Activated CD4-positive, alpha-beta T cell treated with anti-CD3 and anti-CD28 coated beads for 1 hour (primary cell): ENCODE measurements at places on chromosomes 12 and 14.

GRCh38 chr12:95960241-95960640 lies 17.1 kb downstream of the AMDHD1 start:
- DNase-seq, result no peak

- DNase-seq, result no peak
These were observed 22.2 kb upstream of the NAV3 start for GRCh38 chr12:77808534-77808933.

DNA sequence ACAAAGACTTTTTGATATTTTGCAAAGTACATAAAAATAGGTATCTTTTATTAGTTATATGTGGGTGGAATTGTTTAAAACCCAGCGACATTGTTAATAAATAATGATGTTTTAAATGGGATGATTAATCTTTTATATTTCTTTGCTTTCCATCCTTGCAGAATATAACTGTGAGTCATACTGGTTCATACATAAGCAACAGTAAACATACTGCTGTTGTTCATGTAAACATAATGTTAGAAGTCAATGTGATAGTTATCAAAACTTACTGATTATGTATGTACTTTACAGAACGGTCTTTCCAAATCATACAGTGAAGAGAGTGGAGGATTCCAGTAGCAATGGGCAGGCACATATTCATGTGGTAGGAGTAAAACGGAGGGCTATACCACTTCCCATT lies 119.8 kb downstream of the ARID2 start:
- no peak for DNase-seq

DNA sequence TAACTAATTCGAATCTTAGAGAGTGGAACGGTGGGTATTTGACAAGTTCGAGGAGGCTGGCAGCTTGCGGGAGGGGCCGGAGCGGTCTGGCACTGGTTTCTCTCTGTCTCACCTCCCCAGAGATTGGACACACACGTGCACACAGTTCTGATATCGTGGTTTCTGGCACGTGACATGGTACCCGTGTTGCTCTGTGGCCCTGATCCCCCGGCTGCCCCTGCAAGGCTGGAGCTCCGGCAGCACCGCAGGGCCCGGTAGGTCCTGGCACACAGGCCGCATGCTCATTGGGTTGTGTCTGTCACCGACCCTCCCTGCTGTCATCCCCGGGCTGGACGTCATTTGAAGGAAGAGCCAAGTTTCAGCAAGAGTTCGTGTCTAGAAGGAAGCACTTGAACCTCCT lies 82.7 kb downstream of the PPP2R5C start:
- DNase-seq, result no peak

DNA sequence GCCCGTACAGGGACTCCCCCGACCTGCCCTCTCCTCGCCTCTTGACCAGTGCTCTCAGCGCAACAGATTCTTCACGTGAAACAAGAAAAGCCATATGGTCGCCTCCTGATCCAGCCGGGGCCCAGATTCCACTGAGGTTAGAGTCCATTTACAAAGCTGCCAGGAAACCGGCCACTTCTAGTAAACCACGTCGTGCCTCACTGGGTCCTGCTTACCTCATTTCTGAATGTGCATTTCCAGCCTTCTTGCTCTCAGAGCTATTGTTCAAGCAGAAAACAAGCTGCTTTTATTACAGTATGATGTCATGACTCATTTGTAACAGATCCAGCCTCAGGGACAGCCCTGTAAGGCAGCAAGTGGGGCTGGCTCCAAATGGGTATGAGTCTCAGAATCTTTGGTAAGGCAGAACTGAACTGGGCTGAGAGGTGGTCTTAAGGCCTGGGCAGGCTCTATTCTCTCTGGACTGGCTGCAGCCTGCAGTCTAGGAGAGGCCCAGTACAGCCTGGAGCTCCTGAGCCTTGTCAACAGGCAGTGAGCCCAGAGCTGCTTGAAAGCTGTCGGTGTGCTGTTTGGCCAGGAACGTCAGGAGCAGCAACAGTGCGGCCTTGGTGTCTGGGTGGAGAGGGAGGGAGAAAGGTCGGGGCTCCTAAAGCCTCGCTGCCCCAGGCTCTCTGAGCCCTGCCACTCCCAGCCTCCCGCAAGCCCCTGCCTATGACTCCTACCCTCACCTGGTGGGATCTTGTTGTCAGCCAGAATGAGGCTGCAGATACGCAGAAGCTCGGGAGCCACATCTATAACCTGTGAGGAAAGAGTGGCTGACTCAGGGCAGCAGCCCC lies 8.3 kb downstream of the REC8 start:
- no peak for DNase-seq

DNA sequence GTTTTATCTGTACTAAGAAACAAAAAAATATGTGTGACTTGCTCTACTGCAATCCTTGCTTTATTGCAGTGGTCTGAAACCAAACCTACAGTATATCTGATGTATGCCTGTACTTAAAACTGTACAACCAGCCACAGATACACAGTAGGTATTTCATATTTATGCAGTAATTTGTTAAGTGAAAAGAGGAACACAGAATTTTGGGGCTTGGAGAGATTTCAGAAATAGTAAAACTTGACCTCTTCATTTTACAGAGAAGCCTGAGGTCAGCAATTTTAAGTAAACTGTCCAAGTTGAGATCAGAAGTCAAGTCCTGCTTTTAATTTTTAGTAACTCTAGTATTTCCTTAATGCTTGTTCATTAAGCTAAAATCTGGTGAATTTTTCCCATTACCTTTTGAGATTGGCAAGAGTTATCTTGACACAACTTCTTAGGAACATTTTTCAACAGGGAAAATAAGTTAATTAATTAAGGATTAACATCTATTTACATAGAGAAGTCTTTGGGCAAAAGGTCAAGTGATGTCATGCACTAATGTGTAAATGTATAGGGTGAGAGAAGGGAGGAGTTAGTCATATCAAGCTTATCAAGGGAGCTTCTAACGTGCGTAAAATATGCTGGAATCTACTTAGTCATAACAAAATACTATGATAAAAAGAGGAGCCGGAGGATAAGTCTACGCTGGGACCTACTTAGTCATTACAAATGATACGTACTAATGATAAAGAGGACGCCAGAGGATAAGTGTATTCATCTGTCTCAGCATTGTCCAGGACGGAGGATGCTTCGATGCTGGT lies 66.0 kb upstream of the GTF2A1 start:
- DNase-seq, result no peak
